Stimulated activated CD4-positive, alpha-beta T cell treated with anti-CD3 and anti-CD28 coated beads, Interleukin-2, amount 100 ng/mL, for 24 hours (primary cell): ENCODE measurements at places on chromosomes 2 and 18.

DNA sequence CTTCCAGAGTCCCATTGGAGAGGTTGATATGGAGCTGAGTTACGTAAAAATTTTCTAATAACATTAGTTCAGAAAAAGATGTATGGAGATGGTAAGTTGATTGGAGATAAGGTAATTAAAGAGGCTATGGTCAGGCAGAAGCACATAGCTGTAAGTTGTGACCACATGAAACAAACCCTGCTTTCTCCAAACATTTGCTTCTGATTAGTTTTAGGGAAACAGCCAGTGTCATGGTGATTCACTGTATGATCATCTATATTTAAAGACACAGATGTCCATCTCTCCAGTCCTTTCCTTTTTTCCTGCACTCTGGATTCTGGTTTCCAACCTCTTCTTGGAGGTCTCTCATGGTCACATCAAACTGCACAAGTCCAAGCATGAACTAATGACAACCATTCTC is 1550.8 kb upstream of the PIK3C3 start:
- no peak for DNase-seq

DNA sequence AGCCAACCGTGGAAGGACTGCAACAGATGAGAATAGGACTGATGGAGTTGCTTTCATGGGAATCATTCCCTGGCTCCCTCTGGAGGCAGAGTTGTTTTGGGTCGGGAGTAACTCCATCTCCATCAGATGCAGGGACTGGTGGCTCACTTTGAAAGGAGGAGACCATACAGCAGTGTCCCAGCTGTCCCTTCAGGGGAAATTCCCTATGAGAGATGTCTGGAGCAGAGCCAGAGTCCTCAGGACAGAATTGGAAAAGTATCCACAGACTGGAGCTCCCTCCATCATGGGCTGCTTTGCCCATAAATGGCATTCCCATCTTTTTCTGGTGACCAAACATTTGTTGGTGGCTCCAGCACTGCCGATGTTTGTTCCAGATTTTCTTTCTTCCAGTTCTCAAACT is 144.3 kb downstream of the NCK2 start:
- DNase-seq: no peak

GRCh38 chr2:118058951-118059350 is 29.3 kb upstream of the INSIG2 start:
- DNase-seq: no peak

DNA sequence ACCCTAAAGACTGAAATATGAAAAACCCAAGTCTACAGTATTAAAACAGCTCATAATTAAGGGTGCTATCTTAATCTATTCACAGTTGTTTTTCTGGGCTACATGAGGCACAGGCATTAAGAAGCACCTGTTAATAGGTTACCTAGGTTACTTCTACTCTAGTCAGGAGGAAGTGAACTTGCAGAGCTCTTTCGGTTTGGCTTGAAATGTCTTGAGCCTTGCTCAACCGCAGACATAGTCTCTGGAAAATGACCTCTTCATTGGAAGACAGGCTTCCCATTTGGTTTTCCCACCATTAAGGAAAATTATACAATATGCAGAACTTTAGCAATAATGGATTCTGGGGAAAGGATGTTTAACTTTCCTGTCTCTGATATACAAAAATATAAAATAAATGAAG is 142.3 kb upstream of the KCNJ3 start:
- no peak for DNase-seq

DNA sequence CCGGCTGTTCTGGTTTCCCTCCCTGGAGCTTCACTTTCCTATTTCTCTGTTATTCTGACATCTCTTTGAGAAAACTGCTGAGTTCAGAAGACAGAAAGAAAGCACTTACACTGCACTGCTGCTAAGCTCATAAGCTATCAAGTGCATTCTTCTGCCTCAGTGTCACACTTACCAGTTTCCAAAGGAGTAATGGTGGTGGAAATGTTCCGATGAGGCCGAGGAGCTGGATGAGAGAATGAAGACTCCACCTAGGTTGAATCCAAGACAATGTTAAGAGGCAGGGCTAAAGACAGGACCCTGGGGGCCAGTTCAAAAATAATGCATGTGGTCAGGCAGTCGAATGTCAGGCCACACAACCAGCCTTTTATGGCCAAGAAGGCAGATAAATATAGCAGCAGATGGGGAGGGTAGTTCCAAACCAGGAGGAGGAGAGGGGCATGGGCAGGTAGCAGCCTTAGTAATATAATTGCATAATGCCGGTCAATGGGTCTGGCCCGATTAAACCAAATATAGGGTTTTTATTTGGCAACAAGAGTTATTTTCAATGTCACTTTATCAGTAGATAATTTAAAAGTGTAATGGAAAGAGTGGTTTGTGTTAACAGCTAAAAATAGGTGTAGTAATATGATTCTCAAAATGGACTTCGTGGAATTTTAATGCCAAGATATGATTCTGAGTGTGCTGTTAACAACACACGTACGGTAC is at the start of gene MYOM1:
Gene MYOM1 (minus strand): TSS at position 338 of the 705 bp plus-strand sequence. CDS start 4,745 bp downstream, outside the sequence.
- DNase-seq: no peak

DNA sequence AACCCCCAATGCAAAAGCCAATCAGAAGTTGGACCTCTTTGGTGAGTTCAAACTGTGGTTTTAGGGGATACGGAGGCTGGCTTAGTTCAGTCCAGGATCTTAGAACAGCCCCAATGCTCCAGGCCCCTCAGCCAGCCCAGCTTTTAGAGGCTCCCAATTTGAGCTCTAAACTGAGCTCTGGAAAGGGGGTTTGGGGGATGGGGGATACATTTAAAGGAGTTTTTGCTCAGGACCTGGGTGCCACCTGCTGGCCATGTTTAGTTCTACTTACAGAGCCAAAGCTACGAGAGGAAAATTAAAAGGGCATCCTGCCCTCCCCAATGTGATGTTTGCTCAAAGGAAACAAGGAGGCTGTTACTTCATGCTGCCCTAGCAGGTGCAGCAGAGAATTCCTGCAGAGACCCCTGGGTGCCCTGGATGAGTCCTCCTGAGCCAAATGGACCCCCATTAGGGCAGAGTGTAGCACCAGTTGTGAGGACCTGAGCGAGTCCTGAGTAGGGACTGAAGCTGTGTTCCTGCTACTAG is 15.9 kb upstream of the TMEM214 start:
- DNase-seq: peak; percentile 54
